ENCODE measurements at places on chromosomes 7 and 10.
A peak's percentile ranks its signal among the peaks of the same experiment; 100 is the strongest.

- DNase-seq, result peak; percentile 15
Measured at GRCh38 chr7:29955799-29956486, 33.7 kb downstream of the SCRN1 start.

DNA sequence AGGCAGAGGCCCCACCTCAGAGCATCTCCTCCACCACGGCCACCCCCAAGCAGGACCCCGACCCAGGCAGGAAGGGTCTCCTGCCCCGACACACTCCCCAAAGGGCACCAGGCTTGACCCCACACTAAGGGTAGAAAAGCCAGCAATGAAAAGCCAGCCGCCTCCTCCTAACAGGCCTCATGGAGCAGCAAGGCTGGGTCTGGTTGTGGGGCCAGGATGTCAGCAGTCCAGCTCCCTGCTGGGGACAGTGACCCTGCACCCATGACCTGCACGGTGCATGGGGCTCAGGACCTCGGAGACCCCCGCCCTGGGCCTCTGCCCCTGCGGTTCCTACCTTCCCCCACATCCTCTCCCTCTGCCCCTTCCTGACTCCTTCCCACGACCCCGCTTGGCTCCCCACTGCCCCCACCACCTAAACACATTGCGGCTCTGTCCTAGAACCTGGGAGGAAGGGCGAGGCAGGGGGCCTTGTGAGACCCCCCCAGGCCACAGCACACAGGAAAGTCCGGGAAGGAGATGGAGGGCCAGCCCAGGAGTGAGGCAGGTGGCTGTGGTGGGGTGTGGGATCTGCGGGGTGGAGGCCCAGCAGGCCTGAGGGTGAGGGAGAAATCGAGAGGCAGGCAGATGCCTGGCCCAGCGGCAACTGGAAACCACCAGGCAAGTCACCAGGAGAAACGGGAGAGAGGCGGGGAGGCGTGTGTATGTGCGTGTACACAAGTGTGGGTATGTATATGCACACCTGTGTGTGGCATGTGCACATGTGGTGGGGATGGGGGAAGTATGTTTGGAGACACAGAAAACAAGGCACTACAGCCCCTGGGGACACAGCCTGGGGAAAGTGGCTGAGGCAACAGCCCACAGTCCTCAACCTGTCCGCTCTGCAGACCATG lies 229.9 kb downstream of the MAD1L1 start:
- no peak for DNase-seq

- DNase-seq, result no peak
Measured at GRCh38 chr10:70927189-70927943, 39.0 kb upstream of the PCBD1 start.

- DNase-seq, result no peak
Measured at GRCh38 chr7:117769085-117769484, 104.2 kb downstream of the CTTNBP2 start.
